H54 (cell line): ENCODE measurements at places on chromosomes 1 and 21.
A peak's percentile ranks its signal among the peaks of the same experiment; 100 is the strongest.

DNA sequence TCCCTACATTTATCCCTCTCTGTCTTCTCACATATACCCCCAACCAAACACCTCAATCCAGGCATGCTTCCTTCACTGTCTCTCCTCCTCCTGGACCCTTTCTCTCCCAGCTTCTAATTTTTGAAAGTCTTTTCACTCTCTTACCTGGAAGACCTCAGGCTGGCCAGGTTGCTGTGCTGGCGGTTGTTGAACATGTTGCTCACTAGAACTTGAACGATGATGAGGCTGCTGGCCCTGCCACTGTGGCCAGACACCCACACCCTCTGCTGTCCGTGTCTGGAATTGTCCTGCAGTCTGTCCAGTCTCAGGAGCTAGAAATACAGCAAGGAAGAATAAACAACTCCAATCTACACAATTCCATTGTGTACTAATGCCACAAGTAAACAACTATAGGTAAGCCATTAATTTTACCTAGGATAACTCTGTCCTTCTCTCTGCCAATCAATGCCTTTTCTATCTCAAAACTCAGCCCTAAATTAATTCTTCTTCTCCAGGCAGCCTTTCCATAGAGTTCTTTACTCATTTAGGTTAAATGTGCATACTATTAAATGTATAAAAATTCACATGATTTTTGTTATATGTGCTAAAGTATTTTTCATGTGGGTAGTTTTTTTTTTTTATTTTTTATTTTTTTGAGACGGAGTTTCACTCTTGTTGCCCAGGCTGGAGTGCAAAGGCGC lies 5.1 kb upstream of the CTSK start:
- peak; percentile 40 for DNase-seq

- DNase-seq = no peak
Observed at GRCh38 chr1:23977854-23978191, 2.3 kb downstream of the SRSF10 start.

DNA sequence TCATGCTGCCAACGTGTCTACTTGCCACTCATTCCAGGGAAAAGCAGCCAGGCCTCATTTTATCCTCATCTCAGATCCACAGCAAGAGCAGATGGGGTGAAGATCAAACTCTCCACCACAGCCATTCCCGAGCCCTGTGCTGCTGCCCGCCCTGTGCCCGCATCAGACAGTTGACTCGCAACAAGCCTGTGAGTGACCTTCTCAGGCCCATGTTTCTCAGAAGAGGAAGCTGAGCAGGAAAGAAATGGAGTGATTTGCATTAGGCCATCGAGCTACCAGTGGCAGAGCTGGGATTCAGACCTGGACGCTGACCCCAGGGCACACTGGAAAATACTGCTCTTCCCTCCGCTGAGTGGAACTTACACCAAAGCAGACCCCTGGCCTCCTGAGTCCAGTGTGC lies 1.2 kb downstream of the CNR2 start:
- no peak for DNase-seq

GRCh38 chr1:100642826-100643225 lies 76.7 kb upstream of the VCAM1 start:
- no peak for DNase-seq

- no peak for DNase-seq
Observed at GRCh38 chr1:21005466-21006239, 171.0 kb downstream of the EIF4G3 start.

- no peak for DNase-seq
Observed at GRCh38 chr1:168706391-168706992, 22.5 kb downstream of the DPT start.

GRCh38 chr21:14086553-14086952 lies 124.2 kb downstream of the LIPI start:
- no peak for DNase-seq

DNA sequence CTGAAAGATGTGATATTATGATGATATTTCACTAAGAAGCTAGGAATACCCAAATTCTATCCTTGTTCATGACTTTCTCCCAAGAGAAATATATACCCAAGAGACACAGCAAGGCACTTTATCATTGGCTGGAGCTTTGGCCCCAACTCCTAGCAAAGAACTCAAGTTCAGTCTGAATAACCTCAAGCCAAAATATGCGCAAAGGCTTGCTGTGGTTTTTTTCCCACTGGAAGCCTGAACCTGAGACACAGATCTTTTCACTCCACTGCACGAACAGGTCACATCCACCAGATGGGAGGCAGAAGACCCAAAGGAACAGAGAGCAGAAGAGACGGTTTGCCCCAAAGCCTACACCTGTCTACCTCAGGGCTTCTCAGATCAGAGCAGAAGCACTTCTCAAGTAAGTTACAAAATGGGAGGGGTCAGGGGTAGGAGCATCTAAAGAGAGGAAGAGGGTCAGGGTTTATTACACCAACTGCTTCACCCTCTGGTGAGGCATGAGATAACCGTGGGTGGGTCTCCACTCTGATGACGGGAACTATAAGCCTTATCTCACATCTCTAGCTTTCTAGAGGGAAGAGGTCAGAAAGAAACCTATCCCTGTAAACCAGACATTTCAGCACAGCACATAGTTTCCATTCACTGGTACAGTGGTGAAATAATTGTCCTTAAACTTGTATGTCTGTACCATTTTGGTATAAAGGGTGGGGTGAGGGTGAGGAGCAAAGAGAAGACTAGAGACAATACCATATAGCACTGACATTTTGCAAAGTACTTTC lies 17.1 kb upstream of the CDC42BPA start:
- DNase-seq = no peak

GRCh38 chr1:27163093-27163492 lies 8.2 kb upstream of the SLC9A1 start:
- DNase-seq = no peak
